ENCODE measurements at places on chromosomes 16 and 17.

GRCh38 chr17:65584604-65585521, 23.4 kb upstream of the AXIN2 start:
- DNase-seq = no peak

DNA sequence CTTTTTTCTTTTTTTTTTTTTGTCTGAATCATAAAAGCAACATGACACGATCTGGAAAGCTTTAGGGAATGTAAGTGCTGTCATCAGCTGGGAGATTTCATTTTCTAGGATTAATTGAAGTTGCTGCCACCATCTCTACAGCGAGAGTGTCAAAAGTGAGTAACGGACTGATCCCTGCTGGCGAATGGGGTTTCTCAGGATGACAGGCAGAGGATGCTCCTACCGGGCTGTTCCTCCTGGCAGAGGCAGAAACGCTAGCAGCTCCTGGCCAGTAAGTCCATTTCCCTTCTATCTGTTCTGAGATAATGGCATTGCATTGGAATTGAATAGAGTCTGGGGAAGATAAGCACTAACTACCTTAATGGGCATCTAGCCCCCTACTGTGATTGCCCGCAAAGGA, 80.5 kb upstream of the KIFC3 start:
- no peak for DNase-seq

DNA sequence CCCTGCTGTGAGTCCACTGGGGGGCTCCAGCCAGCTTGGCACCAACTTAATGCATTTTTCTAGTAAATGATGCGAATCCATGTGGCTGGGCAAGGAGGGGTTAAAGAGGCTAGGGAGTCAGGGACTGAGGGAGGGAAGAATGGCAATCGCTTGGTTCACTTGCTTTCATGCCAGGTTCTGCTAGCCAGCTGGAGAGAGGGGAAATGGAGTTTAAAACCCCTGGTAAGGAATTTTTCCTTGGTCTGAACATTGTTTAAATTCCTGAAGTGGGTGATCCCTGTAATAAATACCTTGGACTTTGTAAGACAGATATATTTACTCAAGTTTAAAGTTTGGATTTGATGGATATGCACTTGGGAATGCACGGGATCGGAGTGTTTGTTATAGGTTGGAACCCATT, 22.8 kb downstream of the ANKFN1 start:
- DNase-seq = no peak

DNA sequence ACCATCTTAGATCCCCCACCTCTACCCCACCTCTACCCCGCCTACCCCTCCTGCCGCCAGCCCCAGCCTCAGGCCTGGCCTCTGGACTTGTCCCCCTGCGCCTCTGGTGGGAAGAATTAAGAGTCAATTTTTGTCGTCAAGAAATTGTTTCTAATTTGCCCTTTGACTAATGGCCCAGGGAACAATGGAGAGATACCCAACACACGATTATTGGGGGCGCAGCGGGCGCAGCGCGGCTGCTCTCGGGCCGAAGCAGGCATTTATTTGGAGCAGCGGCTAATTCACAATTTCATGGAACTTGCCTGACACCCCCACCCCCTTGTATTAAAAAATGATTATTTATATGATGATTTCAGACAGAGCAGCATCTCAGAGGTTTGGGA, 4.4 kb upstream of the BAHCC1 start:
- DNase-seq = no peak

DNA sequence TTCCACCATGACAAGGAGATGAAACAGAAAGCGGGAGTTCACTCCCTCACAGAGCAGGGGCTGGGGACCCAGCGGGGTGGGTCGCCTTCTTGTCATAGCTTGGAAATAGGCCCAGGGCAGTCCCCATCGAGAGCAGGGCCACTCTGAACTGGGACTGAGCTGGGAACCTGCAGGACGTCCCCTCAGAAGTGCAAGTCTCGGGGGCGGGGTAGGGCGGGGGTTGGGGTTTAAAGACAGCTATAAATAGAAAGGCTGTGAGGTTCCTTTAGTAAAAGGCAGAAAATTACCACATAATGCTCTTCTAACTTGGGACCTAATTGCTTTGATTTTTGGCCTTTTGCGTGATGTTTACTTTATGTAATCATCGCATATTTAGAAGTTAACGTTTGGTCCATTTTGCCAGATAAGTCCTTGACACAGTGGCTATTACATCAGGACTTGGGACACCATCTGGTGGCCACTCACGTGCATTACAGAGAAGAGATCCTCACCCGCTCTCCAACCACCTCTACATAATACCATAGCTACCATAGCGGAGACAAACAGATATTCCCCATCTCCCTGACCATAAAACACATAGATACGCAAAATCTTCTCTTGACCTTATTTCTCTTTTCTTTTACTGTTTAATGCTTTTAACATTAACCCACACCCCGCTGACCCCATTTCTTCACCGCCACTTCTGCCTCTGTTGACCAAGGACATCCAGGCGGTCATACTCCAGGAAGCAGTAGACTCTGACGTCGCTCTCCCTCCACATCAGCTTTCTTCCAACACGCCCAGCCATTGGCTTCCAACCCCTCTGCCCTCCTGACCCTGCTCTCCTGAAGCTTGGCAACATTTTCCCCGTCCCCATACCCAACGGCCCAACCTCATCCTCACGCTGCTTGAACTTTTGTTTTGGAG, 27.5 kb upstream of the PIK3R6 start:
- peak; percentile 14 for DNase-seq

GRCh38 chr17:49971848-49972485, 3.0 kb downstream of the DLX4 start:
- DNase-seq = no peak

DNA sequence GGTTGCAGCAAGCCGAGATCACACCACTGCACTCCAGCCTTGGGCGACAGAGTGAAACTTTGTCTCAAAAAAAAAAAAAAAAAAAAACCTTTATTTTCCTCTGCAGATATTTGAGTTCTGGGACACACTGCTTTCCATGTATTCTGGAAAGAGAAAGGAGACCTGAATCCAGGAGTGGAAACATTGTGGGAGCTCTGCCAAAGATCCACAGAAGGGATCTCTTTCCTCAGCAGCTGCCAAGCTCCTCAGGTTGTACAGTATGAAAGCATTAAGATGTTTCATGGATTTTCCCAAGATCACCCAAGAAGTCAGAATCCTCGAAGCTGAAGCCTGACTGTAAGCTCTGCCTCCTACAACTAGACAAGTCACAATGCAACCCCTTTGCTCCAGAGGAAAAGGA, 13.5 kb downstream of the NPRL3 start:
- DNase-seq = no peak

DNA sequence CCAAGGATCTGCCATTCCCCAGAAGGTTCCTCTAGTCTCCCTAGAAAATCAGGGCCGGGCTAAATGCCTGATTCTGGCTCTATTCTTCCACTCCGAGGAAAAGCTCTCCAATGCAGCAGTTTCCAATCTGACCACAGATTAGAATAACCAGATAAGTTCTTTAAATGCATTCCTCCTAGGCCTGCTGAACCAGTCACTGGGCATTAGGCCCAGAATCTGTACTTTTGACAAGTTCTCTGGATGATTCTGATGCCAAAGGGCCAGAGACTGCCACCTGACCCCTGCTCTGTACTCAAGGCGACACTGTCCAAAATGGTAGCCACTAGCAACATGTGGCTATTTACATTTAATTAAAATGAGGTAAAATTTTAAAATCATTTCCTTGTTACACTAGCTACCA, 22.3 kb downstream of the MAP3K14 start:
- DNase-seq = no peak

DNA sequence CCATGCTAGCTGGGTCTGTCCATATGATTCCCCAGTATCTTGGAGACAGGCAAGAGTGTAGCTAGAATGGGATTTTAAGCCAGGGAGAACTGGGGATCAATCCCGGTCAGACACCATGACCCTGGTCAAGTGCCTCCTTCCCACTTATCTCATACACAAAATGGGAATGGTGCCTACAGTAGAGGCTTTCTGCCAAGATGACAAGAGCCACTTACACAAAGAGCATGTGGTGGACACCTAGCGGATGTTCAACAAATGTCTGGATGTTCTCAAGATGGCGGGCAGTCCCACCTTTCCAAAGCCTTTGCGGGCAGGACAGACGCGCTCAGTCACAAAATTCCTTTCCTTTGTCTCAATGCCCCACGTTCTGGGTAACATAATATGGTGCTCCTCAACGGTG, 57.3 kb downstream of the MAF start:
- DNase-seq = no peak

DNA sequence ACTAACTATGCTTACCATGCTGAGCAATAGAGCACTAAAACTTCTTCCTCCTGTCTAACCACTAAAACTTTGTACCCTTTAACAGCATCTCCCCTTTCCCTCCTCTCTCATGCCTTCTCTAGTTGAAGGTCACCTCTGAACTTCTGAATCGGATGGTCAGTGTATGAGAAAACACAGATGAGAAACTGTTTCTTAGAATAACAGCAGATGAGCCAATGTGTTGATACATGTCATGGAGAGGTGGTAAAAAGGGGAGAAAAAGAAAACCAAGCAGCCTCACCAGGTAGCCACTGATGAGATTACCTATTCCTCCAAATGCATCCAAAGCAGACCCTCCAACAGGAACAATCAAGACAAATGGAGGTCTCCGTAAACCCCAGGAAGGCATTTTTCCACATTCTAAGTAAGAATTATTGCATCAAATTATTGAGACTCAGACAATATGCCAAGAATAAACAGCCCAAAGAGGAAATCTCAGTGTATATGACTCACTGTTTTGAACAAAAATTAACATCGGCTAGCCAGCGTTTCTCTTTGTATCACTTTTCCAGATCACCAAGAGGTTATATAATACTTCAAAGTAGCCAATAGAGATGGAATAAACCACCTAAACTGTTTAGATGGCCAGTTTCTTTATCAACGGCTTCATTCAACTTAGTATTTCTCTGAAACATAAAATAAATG, 793.3 kb upstream of the SOX9 start:
- no peak for DNase-seq

GRCh38 chr16:81816793-81817210, 37.7 kb downstream of the PLCG2 start:
- DNase-seq = no peak

DNA sequence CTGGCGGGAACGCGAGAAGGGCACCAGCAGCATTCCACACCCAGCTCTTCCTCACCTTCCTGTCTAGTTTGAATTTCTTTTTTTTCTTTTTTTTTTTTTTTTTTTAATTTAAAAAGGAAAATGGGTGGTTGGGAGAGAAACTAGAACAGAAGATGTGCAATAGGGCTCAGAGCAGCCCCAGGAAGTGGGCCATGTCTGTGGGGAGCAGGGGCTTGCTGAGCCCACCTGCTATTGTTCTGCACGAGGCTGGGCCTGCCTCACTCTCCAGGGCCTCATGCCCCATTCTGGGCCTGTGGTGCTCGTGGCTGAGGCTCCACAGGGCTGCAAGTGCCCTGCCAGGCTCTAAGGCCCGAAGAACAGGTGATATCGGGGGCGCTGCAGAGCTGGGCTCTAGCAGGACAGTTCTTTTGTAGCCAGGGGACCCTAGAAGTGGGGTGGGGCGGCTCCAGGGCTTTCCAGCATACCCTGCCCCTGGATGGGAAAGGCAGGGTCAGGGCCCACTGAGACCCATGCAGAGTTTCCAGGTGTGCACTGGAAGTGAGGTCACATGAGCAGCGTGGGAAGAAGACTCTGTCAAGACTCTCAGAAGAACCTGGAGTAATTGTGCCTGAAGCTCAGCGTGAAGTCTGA, 12.4 kb downstream of the MRPL27 start:
- no peak for DNase-seq

DNA sequence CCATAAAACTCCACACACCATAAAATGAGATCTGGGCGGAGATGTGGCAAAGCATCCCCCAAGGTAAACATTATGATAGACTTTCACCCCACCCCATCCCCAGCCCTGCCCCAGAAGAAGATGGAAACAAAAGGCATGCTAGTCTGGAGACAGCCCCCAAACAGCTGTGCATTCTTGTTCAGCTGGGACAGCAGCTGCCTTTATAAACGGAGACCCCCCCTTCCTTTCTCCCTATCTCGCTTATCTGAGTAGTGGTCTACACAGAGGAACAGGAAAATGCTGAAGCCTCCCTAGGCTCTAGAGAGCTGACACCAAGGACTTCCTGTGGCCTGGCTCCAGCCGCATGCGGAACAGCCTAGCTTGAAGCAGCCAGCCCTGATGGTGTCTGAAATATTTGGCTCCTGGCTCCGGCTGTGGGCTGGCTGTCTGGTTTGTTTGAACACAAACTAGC, 190.3 kb upstream of the ANKFN1 start:
- DNase-seq = no peak

DNA sequence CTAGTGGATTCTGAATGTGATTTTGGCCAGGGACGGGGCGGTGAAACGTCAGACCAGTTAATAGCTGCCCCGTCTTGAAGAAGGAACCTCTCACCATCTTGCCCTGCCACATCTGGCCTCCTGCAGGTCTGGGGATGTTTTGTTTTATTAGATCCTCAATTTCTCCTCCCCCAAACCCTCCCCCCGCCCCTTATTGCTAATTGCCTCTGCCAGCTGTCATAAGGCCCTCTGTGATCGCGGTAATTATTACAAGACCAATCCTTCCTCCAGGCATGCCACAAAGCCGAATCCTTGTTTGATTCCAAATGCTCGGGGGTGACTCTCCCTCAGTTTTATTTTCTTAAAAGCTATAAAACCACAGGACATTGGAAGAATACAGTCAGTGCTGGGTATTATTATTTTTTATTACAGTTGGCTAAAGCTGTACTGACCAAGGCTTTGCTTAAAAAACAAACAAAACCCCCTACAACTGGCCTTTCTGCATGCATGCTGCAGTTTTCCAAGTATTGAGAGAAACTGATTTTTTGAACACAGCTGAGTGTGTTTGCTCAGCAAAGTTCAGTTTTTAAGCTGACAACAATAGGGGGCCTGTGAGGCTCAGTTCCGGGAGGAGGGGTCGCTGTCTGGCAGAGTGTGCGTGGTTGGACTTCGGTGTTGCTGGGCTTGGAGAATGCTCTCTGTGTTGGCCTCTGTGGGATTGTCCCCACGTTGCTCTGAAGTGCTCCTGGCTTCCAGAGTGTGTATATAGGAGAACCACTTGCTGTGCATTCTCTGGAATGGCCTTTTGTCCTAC, 1.7 kb downstream of the KSR1 start:
- DNase-seq = peak; percentile 12

- no peak for DNase-seq
Measured at GRCh38 chr16:3458278-3458851, 14.9 kb downstream of the NAA60 start.

GRCh38 chr17:49694847-49695697, 12.7 kb downstream of the SLC35B1 start:
- peak; percentile 47 for DNase-seq

DNA sequence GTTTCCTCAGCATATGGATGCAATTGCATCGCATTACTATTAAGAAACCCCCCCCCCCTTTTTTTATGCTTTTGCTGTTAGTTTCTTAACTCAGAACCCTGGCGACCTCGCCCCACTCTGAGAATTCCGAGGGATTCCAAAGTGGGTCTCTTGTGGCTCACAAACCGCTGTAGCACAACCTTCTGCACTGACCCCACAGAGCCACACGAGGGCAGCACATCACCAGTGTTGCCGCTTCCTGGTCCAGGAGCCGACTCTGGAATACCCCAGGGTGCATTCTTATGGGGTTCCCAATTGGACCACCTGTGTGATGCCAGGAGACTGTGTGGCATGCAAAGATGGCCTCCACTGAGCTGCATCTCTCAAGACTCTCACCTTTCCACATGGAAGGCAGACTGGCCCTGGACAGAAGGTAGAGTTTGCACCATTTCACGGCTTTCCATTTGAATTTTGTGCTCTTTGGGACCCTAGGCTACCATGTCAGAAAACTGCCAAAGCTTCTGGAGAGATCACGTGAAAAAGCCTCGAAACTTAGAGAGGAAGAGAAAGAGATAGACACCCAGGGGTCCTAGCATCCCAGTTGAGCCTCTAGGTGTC, 432.7 kb upstream of the ASIC2 start:
- DNase-seq = no peak
